ENCODE measurements at places on chromosomes 2 and 18. TPM values are rescaled to one million over a fixed set of nuclear protein-coding genes. Genes with fewer than 3 reads are reported as not detected.

DNA sequence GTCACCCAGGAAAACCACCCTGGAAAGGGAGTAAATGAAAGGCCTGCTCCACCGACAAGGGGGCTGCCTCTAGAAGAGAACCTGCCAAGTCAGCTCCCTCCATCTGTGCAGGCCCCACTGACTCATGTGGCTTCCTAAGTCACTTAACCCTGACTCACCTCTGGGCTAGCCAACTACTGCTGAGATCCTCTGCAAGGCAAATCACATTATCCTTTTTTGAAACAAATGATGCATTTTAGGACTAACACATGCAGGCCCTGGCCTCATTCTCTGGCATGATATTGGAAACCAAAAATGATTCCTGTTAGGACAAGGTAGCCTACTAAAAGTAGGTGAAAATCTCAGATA is 474.6 kb downstream of the EPHA4 start:
- H3K4me3 ChIP-seq = no peak overlapping the region
- no peaks in the 10 kb centered on the region for H3K36me3 ChIP-seq
- H3K4me1 ChIP-seq = no peaks in the 10 kb centered on the region
- no peak overlapping the region for H3K27ac ChIP-seq
- H3K27me3 ChIP-seq = no peaks in the 10 kb centered on the region

- no peak for DNase-seq
- no peak overlapping the region for H3K4me3 ChIP-seq
- no peaks in the 10 kb centered on the region for H3K4me1 ChIP-seq
Observed at GRCh38 chr2:20675701-20676352, 8.9 kb downstream of the GDF7 start.

Gene CCDC68
- 0.13 TPM for total RNA-seq

- DNase-seq = no peak
- H3K27me3 ChIP-seq = peaks cover 18% of the 10 kb centered on the region
- no peaks in the 10 kb centered on the region for H3K36me3 ChIP-seq
- H3K27ac ChIP-seq = no peak overlapping the region
- H3K4me3 ChIP-seq = no peak overlapping the region
- H3K4me1 ChIP-seq = no peaks in the 10 kb centered on the region
Observed at GRCh38 chr2:121791801-121792221, 36.4 kb downstream of the TSN start.

GRCh38 chr18:49669403-49669802 is 107.5 kb downstream of the LIPG start:
- H3K36me3 ChIP-seq = no peaks in the 10 kb centered on the region
- H3K4me3 ChIP-seq = no peak overlapping the region
- H3K27ac ChIP-seq = no peak overlapping the region
- H3K4me1 ChIP-seq = no peaks in the 10 kb centered on the region

DNA sequence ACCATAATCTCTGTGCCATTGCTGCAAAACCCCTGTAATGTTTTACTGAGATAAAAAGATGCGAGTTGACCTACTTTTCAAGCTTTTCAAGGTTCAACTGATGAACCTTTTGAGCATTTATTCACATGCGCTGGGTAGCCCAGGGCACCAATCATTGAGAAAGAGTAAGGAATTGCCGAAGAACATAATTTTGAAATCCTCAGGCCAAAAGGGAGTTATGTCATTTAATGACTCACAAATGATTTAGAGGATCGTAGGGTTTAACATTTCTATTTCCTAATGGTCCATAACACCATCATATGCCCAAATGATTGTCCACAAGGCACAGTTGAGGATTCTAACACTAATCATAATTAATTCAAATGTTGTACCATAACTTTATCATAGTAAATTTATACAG is 20.2 kb upstream of the DLX1 start:
- no peak overlapping the region for H3K27ac ChIP-seq
- H3K27me3 ChIP-seq = no peaks in the 10 kb centered on the region
- H3K36me3 ChIP-seq = no peaks in the 10 kb centered on the region
- no peak for DNase-seq
- no peak overlapping the region for H3K4me3 ChIP-seq

GRCh38 chr2:218259099-218259961 is 1.5 kb upstream of the GPBAR1 start:
- H3K4me3 ChIP-seq = no peak overlapping the region
- no peaks in the 10 kb centered on the region for H3K27me3 ChIP-seq
- no peak for DNase-seq
- H3K4me1 ChIP-seq = peaks cover 44% of the 10 kb centered on the region

Gene OSBPL1A
- 0.53 TPM for total RNA-seq

- H3K36me3 ChIP-seq = no peaks in the 10 kb centered on the region
- no peak overlapping the region for H3K4me3 ChIP-seq
- no peak for DNase-seq
- no peak overlapping the region for H3K27ac ChIP-seq
Observed at GRCh38 chr2:77866661-77867060, 344.5 kb upstream of the LRRTM4 start.

Gene GLI2
- 0.43 TPM for total RNA-seq

All from activated CD4-positive, alpha-beta memory T cell treated with anti-CD3 and anti-CD28 coated beads, Interleukin-2, amount 10 ng/mL, durations not matched to agents 7 days and 5 days (primary cell).